ENCODE measurements at places on chromosomes 12 and 14.

DNA sequence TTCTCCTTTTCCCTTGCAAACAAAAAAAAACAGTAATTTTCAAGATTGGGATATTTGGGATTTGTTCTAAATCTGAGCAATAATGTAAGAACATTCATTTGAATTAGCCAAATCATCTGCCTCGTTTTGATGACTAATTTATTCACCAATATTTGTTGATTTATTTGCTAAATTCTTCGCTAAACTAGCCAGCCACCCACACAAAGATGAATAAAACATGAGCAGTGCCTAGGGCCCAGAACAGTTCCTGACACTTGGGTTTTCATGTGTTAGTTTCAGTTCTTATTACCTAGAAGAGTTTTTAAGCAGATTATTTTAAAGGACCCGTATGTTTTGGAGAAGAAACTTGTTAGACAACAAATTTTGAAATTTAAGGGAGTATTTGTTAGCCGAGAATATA, 1.4 kb downstream of the ETNK1 start:
- DNase-seq: no peak

- no peak for DNase-seq
Measured at GRCh38 chr12:75646329-75647210, 135.2 kb upstream of the KRR1 start.

DNA sequence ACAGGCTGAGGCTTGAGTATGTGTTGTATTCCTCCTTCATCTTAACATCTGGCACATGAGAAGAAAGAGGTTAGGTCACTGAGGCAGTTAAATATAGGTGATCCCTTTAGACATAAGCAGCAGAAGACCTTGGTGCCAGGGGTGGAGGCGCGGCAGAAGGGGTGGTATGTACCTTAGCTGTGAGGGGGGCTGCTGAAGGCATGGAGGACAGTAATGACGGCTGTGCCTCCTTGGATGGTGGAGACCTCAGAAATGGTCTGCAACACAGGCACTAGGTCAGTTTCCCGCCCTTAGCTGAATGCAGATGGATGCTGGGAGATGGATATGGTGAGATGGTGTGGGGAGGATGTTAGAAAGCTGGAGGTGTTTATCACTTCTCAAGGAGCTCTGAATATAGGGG, 1.5 kb upstream of the PNMA1 start:
- DNase-seq: no peak

DNA sequence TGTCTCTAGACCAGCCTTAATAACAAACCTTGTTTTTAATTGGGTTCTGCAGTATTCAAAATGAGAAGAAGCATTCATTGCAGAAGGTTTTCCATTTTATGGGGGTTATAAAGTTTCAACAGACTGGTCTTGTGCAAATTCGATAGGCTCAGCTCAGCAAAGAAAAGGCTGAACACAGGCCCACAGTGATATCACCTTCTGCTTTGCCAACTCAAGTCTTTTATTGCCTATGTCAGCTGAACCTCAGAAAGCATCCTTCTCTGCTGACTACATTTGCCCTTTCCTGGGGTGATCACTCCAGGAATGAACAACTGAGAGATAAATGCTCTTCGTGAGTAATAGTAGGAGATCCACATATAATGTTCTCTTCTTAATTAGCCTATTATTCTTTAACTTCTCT, 134.5 kb upstream of the CCDC175 start:
- no peak for DNase-seq

- peak; percentile 77 for DNase-seq
Measured at GRCh38 chr12:6452245-6452943, 552 bp downstream of the TAPBPL start.

DNA sequence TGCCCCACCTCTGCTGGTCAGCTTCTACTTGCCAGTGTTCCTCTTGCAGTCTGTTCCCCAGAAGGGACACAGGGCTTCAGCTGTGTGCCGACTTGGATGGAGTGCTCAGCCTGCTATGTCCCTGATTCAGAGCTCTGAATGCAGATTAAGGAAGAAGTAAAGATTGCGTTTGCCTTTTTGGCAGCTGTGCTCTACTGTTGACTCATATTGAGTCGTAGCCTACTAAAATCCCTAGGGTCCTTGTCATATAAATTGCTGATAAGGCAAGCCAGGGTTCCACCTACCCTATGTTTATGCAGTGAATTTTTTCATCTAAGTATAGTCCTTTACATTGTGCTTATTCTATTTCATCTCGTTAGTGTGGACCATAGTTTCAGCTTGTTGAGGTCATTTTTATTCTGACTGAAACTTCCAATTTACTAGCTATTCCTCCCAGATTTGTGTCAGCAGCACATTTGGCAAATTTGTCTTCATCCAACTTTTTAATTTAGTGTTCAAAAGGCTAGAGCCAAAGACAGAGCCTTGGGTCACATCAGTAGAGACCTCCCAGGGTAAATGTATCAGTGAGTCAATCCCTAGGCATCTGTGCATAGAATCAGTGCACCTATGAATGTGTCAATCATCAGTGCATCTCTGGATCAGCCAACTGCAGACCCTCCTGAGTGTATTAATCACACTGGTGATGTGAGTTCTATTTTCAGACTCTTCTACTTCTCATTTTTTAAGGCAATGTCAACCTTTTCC, 31.9 kb downstream of the CACNA1C start:
- DNase-seq: peak; percentile 33

DNA sequence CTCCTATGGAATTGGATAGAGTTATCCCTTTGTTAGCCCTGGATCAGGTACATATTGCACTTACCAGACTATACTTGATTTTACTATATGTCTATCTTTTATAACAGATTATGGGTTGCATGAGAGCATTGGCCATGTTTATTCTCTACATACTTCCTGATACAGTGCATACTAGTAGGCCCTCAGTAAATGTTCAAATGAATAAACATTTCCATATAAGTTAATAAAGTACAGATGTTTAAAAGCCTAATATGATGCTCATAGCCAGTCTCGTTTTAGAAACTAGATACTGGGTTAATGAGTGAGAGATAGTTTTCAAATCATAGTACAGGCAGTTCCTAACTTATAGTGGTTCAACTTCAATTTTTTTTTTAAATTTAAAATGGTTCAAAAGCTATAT, 39.5 kb upstream of the TOMM20L start:
- no peak for DNase-seq
